ENCODE measurements at places on chromosomes 12 and 14.

GRCh38 chr12:5780536-5780935 lies 164.5 kb downstream of the ANO2 start:
- no peak for DNase-seq

DNA sequence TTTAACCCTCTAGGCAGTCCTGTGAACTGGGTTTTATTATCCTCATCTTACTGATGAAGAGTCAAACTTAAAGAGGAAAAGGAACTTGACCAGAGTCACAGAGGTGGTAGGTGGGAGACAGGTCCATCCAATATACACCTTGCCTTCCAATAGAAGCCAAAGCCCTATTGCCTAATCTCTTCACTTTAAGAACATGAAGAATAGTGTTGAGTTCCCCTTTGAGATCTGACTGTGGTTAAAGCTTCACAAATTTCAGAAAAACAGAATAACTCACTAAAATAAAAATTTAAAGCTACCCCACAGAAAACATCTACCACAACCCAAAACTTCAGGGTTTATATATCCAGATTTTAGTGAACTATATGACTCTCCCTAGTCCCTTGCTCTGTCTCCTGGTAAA lies 115.4 kb downstream of the ETV6 start:
- no peak for DNase-seq

DNA sequence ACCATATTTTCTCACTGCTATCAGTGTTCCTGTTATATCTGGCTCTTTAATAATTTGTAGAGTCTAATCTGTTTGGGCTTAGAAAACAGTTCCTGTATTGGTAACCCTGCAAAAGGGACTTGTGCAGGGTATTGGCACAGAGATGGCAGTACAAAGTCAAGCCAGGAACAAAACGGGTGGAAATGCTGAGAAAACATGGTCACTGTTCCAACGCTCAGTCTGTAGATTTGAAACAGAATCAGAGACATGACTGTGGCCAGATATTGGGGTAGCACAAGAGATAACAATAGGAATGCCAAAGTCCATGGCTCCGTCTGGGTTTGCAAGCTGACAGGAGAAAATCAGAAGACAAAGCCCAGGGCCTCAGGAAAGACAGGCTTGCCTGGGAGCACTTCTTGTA lies 290.7 kb upstream of the PDE3A start:
- no peak for DNase-seq

GRCh38 chr14:71890541-71890940 lies 41.7 kb upstream of the RGS6 start:
- no peak for DNase-seq

GRCh38 chr14:95237958-95238340 lies 80.6 kb upstream of the DICER1 start:
- no peak for DNase-seq

- DNase-seq = peak; percentile 31
Observed at GRCh38 chr12:80709811-80710726, 2.6 kb downstream of the MYF6 start.

GRCh38 chr14:33508126-33509062 lies 442.5 kb downstream of the EGLN3 start:
- DNase-seq = no peak

- no peak for DNase-seq
Observed at GRCh38 chr14:20539906-20540305, 20.9 kb downstream of the RNASE9 start.

GRCh38 chr12:45051572-45052125 lies 750 bp upstream of the DBX2 start:
- DNase-seq = no peak

Measured in NAMALWA (cell line).